ENCODE measurements at places on chromosomes 7 and 10.
A peak's percentile ranks its signal among the peaks of the same experiment; 100 is the strongest.

- DNase-seq = no peak
These were observed 6.7 kb upstream of the GSDME start for GRCh38 chr7:24764011-24764410.

DNA sequence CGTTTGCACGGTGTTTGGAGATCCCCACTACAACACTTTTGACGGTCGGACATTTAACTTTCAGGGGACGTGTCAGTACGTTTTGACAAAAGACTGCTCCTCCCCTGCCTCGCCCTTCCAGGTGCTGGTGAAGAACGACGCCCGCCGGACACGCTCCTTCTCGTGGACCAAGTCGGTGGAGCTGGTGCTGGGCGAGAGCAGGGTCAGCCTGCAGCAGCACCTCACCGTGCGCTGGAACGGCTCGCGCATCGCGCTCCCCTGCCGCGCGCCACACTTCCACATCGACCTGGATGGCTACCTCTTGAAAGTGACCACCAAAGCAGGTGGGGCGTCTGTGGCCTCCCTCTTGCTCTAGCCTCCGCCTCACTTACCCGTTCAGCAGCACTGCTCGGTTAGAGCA, 173.5 kb downstream of the BMPER start:
- DNase-seq = no peak

DNA sequence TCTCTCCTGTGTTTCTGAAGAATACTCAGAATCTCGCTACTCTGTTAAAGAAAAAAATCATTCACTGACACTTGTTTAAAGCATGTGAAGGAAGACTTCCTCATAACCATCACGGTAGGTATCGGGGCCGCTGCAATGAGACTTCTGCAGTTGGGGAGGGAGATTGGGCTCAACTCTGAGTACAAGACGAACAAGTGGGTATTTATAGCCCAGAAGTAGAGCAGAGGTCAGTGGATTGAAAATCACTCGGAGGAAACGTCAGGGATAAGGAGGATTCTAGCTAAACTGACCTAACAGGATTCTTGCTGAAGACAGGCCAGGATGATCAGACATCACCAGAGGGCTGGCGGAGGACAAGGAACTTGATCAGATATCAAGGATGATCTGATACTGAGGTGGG, 33.3 kb downstream of the ITPRIP start:
- peak; percentile 10 for DNase-seq

DNA sequence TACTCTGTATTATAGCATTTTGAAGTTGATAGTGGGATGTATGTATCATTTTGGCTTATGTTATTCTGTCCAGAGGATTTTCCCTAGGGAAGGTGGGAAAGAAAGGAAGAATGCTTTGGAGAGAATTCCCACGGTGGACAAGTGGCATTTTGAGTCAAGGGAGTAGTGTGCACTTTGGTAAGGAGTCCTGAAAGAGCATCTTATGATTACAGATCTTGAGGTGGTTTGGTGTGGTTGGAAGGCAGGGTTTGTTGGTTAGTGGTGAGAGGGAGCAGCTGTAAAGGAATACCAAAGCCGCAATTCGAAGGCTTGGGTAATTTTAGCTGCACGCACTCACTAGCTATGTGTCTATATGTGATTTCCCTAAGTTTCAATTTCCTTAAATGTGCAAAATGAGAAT, 16.1 kb downstream of the CCSER2 start:
- no peak for DNase-seq

DNA sequence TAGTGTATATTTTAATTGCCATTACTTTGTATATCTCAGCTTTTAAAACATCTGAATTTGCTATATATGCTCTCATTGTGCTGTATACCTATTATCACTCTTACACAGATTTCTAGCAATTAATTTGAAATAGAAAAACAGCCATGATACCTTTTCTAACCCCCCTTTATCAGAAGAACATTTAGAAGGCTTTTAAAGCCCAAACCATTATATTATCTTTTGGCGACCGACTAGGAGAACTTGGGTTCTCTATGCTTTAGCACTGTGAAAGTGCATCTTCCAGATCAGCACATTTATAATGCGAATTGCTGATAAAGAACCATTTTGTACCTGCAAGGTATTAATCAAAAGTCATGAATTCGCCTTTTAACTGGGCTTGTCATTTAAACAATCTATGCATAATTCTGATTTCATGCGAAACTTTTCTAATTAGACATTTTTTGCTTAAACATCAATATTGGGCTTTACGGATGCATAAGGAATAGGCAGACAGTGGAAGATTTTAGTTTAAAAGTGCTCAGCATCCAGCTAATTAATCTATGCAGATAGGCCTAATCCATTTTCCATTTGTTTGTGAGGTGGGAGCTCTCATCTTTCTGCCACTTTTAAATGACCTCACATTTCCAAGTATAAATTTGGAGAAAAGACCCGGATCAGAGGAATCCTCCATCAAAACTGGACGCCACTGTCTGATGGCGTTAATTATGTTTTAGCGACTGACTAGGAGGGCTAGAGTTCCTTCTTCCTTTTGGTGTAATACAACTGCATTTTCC, 1.2 kb upstream of the MLLT10 start:
- no peak for DNase-seq

DNA sequence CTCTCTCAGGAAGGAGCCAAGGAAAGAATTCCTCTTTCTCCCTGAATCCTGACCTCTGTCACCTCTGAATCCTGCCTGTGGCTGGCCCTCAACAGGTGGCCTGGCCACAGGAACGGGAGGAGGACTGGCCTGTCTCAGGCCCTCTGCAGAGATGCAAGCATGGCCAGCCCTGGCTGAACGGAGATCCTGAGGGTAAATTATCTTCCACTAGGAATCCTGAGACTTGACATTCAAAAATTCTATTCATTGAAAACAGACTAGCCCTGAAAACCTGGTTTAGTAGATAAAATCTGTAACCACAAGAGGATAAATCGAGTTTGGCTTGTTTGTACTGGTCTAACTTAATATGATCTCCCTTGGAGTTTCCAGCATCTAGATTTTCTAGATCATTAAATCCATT, 579.3 kb downstream of the LRMDA start:
- no peak for DNase-seq

DNA sequence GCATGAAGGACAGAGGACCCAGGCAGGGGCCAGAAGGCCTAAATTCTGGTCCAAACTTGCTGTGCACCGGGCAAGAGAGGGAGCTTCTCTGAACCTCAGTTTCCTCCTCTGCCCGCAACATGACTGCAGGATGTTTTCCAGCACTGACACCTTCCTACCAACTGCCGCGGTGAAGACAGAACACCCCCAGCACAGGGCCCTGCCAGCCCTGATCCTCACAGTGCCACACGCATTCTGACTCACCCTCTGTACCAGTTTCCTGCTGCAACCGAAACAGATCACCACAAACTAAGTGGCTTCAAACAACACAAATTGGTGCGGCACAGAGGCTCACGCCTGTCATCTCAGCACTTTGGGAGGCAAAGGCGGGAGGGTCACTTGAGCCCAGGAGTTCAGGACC, 18.1 kb downstream of the MAD1L1 start:
- no peak for DNase-seq

GRCh38 chr10:1360558-1361164, 304.5 kb downstream of the WDR37 start:
- DNase-seq = no peak

- no peak for DNase-seq
These were observed 82.8 kb downstream of the MAPK8 start for GRCh38 chr10:48389272-48389671.

- no peak for DNase-seq
These were observed 43.8 kb downstream of the PTPRN2 start for GRCh38 chr7:158543840-158544239.

GRCh38 chr7:142443216-142444010, 185.6 kb upstream of the PRSS58 start:
- DNase-seq = peak; percentile 20

DNA sequence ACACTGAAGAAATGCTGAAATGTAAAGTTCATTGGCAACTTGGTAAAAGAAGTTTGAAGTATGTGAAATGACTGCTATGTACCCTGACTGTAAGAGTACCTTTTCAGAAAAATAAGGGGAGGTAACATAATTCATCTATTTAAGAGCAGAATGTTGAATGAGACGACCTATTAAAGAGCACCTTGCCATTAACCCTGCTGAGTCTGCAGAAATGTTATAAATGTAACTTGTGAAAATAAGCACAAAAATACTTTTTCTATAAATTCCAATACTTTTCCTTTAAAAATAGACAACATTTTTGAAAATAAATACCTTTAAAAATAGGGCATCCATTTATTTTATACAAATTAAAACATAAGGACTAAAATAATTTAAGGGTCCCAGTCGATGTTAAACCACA, 7.7 kb downstream of the TM9SF3 start:
- no peak for DNase-seq

DNA sequence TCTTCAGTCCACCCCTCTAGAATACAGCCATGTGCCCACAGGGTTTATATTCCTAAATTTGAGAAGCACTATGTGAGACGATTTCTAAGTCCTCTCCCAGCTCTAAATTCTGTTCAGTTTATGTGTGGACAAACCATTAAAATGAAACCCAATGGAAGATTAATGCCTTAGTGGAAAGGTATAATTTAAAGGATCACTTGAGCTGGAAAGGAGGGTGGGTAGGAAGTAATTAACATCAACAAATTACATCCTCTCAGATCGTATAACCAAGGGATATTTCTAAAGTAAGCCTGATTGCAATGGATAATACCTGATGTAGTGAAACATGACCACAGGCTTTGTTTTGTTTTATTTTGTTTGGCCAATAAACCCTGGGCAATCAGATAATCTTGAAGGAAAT, 511.0 kb upstream of the COBL start:
- DNase-seq = no peak

GRCh38 chr7:138935465-138936011, 45.7 kb downstream of the KIAA1549 start:
- DNase-seq = peak; percentile 92

- DNase-seq = peak; percentile 68
These were observed 22.4 kb downstream of the DNAJC12 start for GRCh38 chr10:67815571-67816059.

DNA sequence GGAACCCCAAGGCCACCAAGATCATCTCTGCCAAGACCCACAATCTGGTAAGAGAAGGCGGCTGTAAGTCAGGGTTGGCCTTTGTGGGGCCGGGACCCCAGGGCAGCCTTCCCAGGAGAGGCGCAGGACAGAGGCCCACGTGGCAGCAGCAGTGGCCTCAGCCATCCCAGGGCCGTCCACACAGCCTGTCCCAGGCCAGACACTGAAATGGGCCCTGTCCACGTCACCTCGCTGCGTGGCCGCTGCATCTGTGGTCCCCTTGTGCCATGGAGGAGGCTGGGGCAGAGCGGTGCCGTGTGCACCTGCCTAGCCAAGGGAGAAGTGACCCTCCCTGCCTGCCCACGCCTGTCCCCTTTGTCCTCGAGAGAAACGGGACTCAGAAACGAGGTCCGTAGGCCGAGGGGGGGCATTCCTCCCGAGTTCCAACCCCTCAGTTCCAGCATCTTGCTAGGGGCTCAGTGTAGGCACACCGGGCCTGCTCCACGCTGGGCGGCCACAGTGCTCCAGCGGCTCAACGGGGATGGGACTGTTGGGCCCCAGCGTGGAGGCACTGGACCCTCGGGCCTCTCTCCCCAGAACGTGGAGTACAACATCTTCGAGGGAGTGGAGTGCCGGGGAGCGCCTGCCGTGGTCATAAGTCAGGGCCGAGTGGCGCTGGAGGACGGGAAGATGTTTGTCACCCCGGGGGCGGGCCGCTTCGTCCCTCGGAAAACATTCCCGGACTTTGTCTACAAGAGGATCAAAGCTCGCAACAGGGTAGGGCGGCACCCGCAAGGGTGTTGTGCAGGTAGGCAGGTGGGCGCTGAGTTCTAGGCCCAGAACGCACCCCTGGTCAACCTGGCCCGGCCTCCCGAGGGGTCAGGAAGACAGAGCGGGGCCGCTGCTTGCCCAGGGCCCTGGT, 15.6 kb downstream of the DPYSL4 start:
- no peak for DNase-seq

- DNase-seq = peak; percentile 22
These were observed 22.0 kb downstream of the UMAD1 start for GRCh38 chr7:7662527-7662926.

DNA sequence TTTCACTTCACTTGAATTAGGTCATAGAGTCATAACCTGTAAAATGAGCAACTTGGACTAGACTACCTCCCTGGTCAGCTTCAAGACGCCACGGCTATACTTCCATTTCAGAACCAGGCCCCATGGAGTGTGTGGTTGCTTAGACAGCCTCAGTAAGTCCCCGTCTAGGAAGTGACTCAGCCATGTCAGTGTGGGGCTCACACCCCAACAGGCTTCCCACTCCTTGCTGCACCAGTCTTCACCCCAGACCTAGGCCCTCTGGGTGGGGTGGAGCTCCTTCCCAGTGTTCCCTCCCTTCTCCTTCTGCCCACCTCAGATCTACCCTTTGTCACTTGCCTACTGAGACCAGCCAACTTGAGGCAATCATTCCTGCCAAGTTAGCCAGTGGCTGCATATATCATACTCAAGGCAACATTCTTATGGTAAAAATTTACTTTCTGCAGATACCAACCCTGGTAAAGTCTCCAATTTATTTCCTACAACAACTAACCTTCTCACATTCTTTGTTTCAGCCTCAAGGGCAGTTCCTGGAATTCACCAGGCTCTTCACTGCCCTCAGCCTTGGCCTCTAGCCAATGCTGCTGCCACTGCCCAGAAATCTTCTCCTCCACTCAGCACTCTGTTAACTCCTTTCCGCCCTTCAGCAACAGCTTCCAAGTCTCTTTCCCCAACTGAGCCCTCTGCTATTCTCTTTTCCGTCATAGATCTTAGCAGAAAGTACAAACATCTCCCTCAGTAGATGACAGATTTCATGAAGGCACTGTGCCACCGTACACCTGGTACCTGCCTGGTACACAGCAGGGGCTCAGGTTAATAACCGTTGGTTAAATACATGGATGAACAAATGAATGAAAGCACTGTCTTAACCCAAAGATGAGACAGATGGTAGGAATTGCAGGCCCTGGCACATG, 31.3 kb upstream of the ZNRF2 start:
- no peak for DNase-seq

- peak; percentile 84 for DNase-seq
These were observed 23.2 kb downstream of the NOLC1 start for GRCh38 chr10:102175415-102175814.

- DNase-seq = peak; percentile 37
These were observed 414.2 kb upstream of the SEMA3C start for GRCh38 chr7:81333004-81333403.

- no peak for DNase-seq
These were observed 142.7 kb upstream of the STEAP4 start for GRCh38 chr7:88449410-88449809.

GRCh38 chr10:29876008-29876555, 183.3 kb downstream of the JCAD start:
- DNase-seq = no peak
